ENCODE measurements at places on chromosomes 7 and 10. TPM values are rescaled to one million over a fixed set of nuclear protein-coding genes. Genes with fewer than 3 reads are reported as not detected.

The CALML5 gene
- not detected for total RNA-seq

The CLCN1 gene
- not detected for total RNA-seq

The VPS50 gene
- total RNA-seq: 29.0 TPM

The ACTA2 gene
- total RNA-seq: 265 TPM

- no peak overlapping the region for H3K27ac ChIP-seq
- no peaks in the 10 kb centered on the region for H3K4me1 ChIP-seq
- no peak overlapping the region for H3K4me3 ChIP-seq
- H3K36me3 ChIP-seq: no peaks in the 10 kb centered on the region
- no peak for DNase-seq
These were observed 74.8 kb upstream of the HDAC9 start for GRCh38 chr7:18420748-18421147.

DNA sequence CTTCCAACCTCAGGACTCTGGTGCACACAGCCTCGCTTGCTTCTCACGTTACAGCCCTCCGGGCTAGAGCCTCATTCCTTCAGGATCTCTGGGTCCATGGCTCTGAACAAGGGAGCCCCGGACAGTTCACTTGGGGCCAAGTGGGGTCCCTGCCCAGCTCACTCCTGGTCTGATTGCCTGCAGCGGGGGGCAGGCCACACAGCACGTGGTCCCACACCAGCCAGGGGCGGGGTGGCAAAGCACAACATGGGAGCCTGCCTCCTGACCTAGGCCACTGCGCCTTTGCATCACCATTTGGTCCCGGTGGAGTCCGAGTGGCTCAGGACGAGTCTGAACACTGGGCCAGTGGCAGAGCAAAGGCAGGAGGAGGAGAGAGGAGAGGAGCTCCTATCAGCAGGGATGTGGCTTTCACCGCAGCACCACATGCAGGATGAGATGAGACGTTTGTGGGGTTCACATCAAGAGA, 13.4 kb upstream of the CRYGN start:
- no peaks in the 10 kb centered on the region for H3K27me3 ChIP-seq
- H3K4me1 ChIP-seq: peaks cover under 1% of the 10 kb centered on the region
- no peaks in the 10 kb centered on the region for H3K36me3 ChIP-seq
- DNase-seq: no peak
- no peak overlapping the region for H3K4me3 ChIP-seq

- no peak for DNase-seq
- no peak overlapping the region for H3K4me3 ChIP-seq
- H3K4me1 ChIP-seq: no peaks in the 10 kb centered on the region
- H3K27ac ChIP-seq: no peak overlapping the region
- H3K36me3 ChIP-seq: no peaks in the 10 kb centered on the region
- no peaks in the 10 kb centered on the region for H3K27me3 ChIP-seq
These were observed 70.5 kb downstream of the COPG2 start for GRCh38 chr7:130598056-130598455.

GRCh38 chr7:37765872-37766525, 82.4 kb upstream of the NME8 start:
- no peak overlapping the region for H3K27ac ChIP-seq
- H3K36me3 ChIP-seq: no peaks in the 10 kb centered on the region
- no peaks in the 10 kb centered on the region for H3K27me3 ChIP-seq
- H3K4me3 ChIP-seq: no peak overlapping the region

DNA sequence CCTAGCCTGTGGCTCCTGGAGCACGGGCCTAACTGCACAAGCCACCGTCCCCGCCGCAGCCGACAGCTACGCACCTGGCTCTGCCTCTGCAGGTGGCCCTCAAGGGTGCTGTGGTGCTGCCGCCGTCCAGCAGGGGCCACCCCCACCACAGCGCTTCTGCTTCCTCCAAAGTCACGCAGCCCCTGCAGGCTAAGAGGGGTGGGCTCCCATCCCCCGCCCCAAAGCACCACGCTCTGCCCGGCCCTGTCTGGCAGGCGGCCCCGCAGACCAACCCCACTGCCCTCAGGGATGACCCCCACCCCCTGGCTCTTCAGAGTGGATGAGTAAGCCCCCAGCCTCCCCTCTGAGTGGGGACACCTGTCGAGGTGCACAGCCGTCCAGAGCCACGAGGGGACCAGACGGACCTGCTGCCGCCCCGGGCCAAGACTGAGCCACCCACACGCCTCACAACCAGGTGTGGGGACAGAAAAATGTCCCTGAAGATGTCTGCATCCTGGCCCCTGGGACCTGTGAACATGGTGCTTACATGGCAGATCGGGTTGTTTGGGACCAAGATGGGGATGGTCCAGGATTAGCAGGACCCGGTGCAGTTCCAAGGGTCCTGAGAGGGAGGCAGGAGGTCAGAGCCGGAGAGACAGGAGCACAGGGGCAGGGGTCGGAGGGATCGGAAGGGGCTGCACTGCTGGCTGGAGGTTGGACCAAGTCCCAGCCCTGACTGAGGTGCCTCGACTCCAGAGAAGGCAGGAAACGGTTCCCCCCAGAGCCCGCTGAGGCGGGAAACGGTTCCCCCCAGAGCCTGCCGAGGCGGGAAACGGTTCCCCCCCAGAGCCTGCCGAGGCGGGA, 9.0 kb upstream of the ADAP1 start:
- no peak for DNase-seq
- no peak overlapping the region for H3K4me3 ChIP-seq
- H3K36me3 ChIP-seq: no peaks in the 10 kb centered on the region

GRCh38 chr7:84790882-84791281, 396.0 kb downstream of the SEMA3D start:
- no peaks in the 10 kb centered on the region for H3K36me3 ChIP-seq
- H3K27ac ChIP-seq: no peak overlapping the region
- no peak for DNase-seq
- H3K4me1 ChIP-seq: no peaks in the 10 kb centered on the region

GRCh38 chr10:118753331-118754228, 1.2 kb downstream of the CACUL1 start:
- H3K27me3 ChIP-seq: no peaks in the 10 kb centered on the region
- H3K4me3 ChIP-seq: peak overlapping the region; percentile 99
- peaks cover 5% of the 10 kb centered on the region for H3K4me1 ChIP-seq
- H3K36me3 ChIP-seq: no peaks in the 10 kb centered on the region
- H3K27ac ChIP-seq: peak overlapping the region; percentile 85

GRCh38 chr10:125056161-125057132, 103.9 kb downstream of the CTBP2 start:
- no peak for DNase-seq
- H3K4me1 ChIP-seq: peaks cover 13% of the 10 kb centered on the region
- H3K36me3 ChIP-seq: no peaks in the 10 kb centered on the region

DNA sequence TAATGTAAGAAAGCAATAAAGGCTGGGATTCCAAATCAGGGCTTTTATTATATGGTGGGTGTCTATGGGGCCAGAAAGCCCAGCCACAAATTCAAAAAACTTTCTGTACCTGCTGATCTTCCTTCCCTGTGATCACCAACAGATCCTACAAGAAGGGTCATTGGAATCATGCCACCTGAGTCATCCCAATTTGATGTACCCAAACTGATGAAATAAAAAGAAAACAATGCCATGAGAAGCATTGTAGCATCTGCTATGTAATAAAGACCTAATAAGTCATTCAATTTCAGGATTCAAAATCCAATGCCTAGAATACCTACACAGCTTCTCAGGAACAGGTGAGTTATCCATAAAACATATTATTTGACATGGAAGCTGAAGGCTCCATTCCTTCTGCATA, 228.8 kb downstream of the DKK1 start:
- H3K27ac ChIP-seq: no peak overlapping the region
- H3K36me3 ChIP-seq: no peaks in the 10 kb centered on the region
- H3K27me3 ChIP-seq: no peaks in the 10 kb centered on the region
- no peak overlapping the region for H3K4me3 ChIP-seq
- no peak for DNase-seq

DNA sequence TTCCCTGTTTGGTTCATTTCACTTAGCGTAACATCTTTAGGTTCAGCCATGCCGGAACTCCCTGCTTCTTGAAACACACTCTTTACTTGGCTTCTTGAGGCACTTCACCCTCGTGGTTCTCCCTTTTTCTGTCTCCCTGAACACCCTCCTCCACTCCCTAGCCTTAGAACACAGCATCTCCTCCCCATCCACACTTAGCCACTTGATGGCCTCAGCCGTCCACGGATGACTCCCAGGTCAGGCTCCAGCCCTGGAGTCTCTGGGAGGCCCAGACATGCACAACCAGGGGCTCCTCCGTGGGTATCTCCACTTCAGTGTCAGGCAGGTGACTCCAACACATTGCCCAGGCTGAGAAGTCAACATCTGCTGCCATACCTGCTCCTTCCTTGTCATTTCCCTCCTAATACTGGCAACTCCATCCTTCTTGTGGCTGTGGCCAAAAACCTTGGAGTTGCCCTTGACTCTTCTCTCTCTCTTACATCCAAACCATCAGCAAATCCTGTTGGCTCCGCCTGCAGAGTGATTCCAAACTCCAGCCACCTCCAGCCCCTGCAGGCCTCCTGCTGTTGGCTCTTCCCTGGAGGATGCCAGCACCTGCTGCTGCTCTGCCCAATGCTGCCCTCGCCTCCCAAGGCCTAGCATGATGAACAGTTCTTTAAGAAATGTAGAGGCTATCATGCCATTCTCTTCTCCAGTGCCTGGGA, 8.4 kb upstream of the INMT start:
- no peak for DNase-seq
- H3K4me1 ChIP-seq: no peaks in the 10 kb centered on the region
- no peak overlapping the region for H3K4me3 ChIP-seq
- H3K27me3 ChIP-seq: no peaks in the 10 kb centered on the region
- no peak overlapping the region for H3K27ac ChIP-seq

All from colonic mucosa (tissue), 4 donors.